NCI-H2081 treated with DMSO at 0.1 percent for 48 hours (cell line): ENCODE measurements at places on chromosomes 1 and 21.
A peak's percentile ranks its signal among the peaks of the same experiment; 100 is the strongest.

GRCh38 chr1:173669491-173669941 is at the start of gene ANKRD45:
Gene ANKRD45, minus strand, starts transcription at chr1:173669851. Its CDS starts 10,433 bp downstream, at chr1:173659418.
- peak; percentile 23 for DNase-seq

DNA sequence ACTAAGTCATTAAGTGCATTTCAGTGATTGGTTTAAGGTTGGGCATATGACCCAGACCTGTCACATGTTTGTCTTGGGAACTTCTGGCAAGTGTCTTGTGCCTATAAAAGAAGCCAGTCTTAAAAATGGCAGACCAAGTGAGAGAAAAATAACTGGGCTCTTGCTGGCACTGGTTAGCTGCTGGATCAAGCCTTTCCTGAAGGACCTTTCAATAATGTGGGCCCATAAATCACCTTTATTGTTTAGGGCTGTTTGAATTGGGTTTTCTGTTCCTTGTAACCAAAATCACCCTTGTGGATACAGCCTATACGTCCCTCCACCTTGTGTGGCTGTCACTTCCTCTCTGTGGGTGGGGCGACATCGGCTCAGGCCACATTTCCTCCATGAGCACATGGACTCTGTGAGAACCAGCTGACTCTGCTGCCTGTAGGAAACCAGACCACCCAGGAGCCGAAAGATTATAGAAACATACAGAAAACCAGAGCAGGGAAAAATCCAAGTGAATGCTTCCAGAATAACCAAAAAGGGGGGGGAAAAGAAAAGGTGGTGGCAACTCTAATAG is 25.6 kb upstream of the WNT4 start:
- no peak for DNase-seq

- DNase-seq, result no peak
These were observed 18.8 kb upstream of the LRRC8D start for GRCh38 chr1:89802051-89802450.

GRCh38 chr1:214941061-214941460 is 141.5 kb upstream of the KCNK2 start:
- DNase-seq, result no peak

GRCh38 chr1:208077232-208078075 is 166.5 kb upstream of the CD34 start:
- DNase-seq, result no peak

- DNase-seq, result no peak
These were observed 15.3 kb downstream of the VAV3 start for GRCh38 chr1:107949467-107950253.

DNA sequence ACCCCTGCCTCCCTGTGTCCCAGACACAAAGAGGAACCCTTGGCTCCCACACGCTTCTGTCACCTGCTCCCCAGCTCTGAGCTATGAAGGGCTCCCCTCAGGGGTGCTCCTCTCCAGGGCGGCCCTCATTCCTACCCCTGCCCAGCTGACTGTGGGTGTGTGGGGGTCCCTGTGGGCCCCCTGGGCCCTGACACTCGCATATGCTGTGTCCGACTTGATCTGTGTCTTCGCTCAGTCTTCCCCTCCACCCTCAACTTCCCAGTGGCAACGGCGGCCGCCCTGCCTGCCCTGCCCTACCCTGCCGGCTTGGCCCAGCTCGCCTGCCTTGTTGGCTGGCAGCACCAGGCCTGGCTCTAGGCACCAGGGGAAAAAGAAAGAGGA is 1.2 kb downstream of the KCNQ4 start:
- no peak for DNase-seq

DNA sequence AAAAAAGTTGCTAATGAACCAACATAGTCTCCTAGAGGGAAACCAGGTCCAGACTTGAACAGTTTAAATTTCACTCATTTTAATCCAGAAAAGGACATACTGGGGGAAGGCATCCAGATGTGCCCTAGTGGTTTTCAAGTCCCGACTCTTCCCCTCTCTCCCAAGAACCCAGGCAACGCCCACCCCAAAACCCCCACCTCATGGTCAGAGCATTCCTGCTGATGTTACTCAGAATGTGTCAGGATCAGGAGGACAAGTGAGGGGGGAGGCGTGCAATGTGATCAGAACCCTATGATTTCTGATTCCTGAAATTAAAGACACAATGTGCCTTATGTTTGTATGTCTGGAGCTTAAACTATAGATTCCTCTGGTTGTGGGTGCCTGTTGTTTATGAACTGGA is 1.6 kb upstream of the CTSK start:
- DNase-seq, result no peak

- no peak for DNase-seq
These were observed 55.5 kb upstream of the TLR5 start for GRCh38 chr1:223198628-223198965.

DNA sequence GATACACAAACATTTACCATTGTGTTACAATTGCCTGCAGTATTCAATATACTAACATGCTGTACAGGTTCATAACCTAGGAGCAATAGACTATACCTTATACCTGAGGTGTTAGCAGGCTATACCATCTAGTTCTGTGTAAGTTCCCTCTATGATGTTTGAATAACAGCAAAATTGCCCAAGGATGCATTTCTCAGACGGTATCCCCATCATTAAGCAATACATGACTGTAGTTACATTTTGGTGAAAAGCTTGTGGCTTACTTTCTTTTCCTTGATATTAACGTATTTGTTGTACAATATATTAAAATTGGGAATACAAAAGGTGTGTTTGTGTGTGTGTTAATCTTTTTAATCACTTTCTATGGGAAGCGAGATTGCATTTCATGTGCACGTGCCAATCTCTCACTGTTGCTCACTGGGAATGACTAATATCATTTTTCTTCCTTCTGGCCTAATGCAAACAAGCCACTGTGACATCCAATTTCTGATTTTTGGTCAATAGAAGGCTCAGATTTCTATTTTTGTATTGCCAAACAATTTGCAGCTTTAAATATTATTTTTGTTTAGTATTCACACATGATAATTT is 36.7 kb upstream of the WLS start:
- no peak for DNase-seq

- peak; percentile 16 for DNase-seq
These were observed 57.3 kb downstream of the PSMG1 start for GRCh38 chr21:39125752-39126485.

GRCh38 chr1:53450225-53450624 is 9.0 kb upstream of the DMRTB1 start:
- no peak for DNase-seq

DNA sequence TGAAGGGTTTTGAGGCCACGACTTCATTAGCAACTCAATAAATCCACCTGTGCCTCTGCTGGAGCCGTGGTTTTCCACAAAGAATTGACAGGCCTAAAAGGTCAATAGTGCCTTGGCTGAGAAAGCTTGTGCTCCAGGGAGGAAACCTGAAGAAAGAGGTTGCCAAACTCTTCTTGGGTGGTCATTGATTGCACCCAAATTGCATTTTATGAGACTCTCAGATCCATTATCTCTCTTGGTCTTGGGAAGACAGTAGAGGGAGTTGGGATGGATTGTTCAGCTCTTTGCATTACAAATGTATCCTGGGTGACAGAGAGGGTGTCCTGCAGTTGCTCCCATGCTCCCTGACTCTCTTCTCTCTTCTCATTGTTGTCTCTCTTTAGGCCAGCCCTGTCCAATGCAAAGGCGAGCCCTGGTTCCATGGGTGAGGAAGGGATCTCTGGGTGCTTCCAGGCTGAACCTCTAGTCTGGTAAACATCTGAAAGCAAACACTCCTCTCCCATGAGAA is 46.1 kb upstream of the HTR1D start:
- no peak for DNase-seq

- no peak for DNase-seq
These were observed 28.9 kb upstream of the APP start for GRCh38 chr21:26199456-26199855.

- DNase-seq, result no peak
These were observed 155.1 kb upstream of the GORAB start for GRCh38 chr1:170376801-170377385.

DNA sequence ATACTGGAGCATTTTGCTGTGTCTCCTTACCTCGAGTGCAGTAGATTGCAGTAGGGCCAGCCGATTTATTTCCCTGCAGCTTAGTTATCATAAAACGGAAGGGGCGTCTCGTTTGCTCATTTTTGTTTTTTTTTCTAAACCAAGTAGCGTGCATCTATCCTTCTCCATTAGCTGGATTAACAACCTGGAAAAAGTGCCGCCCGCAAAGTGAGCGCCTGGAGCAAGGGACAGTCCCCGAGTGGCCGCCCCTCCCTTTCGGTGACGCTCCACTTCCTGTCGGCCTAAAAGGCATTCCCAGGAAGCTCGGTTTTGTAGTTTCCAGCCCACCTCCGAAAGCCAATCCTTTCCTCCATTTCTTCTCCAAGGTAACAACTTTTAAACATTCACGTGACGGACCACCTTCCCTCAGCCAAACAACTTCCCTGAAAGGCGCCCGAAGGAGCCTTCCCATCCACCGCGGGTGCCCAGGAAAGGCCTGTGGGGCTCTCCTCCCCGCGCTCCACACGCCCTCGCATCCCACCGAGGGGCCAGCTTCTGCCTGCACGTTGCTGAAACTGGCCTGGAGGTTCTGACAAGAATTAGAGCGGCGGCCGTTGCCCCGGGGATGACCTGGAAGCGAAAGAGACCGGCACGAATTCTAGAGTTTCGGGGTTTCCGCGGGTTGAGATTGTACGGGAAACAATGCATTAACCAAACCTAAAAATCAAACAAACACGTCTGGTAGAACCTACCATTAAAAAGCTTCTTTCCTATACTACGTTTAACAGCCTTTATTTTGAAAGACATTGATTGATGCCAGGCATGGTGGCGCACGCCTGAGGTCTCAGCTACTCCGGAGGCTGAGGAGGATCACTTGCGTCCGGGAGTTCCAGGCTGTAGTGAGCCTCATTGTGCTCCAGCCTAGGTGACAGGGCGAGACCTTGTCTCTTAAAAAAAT is at the start of gene EXTL2:
Gene EXTL2 (minus strand): TSS at position 240 of the 937 bp plus-strand sequence. CDS start 6,085 bp downstream, outside the sequence.
- peak; percentile 68 for DNase-seq

- no peak for DNase-seq
These were observed 55.9 kb downstream of the OLIG1 start for GRCh38 chr21:33125680-33126375.

GRCh38 chr1:8329858-8330257 is 11.9 kb downstream of the SLC45A1 start:
- no peak for DNase-seq

DNA sequence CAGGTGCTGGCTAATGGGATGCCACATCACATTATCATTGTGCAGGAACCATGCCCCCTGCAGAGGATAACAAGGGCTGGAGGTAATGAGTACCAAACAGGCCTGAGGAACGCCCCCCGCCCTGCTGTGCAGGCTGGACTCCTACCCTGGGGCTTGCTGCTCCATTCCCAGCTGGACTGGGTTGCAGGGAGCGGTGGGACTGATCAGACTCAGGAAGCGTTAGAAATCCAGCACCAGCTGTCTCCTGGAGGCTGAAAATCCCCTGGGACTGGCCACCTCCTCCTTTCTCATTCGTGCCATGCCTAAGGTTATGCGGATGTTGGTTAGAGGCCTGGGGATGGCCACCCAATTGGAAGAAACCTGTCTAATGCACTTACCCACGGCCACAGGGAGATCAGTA is 36.9 kb upstream of the POU3F1 start:
- DNase-seq, result peak; percentile 93

- DNase-seq, result no peak
These were observed 18.0 kb upstream of the ID3 start for GRCh38 chr1:23577056-23578004.

- DNase-seq, result no peak
These were observed 3.6 kb downstream of the MMACHC start for GRCh38 chr1:45503462-45504360.

GRCh38 chr1:230985711-230986110 is 6.8 kb downstream of the ARV1 start:
- no peak for DNase-seq

GRCh38 chr1:239819096-239819495 is 272.6 kb upstream of the FMN2 start:
- no peak for DNase-seq

DNA sequence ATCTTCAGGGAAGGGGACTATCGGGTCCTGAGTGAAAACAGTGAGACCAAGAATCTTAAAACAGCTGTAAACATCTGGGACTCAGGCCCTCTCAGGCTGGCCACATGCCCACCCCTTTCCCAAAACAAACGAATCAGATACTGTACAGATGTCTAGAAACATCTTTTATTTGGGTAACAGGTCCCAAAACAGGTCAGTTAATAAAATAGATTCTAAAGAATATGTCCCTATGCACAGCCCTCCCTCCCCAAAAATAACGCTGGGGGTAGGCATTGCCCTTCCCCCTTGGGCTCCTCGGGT is 499 bp upstream of the CRTC2 start:
- no peak for DNase-seq

GRCh38 chr1:119840745-119841144 is 29.5 kb upstream of the REG4 start:
- no peak for DNase-seq

GRCh38 chr1:203506858-203507626 is 13.1 kb downstream of the OPTC start:
- DNase-seq, result no peak

DNA sequence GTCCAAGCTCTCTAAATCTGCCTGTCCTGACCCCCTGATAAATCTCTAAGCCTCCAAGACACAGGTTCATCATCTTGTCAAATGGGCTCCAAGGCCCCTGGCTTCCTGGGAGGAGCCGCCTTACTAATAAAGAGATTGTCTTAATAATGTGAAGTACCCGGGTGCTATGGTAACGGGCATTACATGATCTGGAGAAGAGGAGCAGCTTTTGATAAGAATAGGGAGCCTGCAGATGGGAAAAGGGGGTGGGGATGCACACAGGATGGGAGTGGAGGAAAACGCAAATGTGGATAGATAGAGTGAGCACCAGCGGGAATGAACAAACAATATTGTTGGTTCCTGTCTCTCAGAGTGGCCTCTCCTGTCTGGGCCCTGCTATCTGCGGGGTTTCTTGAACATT is 11.9 kb upstream of the RXRG start:
- DNase-seq, result no peak

GRCh38 chr1:94025383-94026340 is 95.3 kb downstream of the ABCA4 start:
- no peak for DNase-seq

- no peak for DNase-seq
These were observed 40.7 kb upstream of the EYA3 start for GRCh38 chr1:28129150-28129549.

GRCh38 chr21:33219300-33219699 is 10.4 kb upstream of the IFNAR2 start:
- no peak for DNase-seq

- no peak for DNase-seq
These were observed 347.2 kb upstream of the ZRANB2 start for GRCh38 chr1:71428029-71428428.
